ENCODE measurements at places on chromosomes 4 and X. TPM values are rescaled to one million over a fixed set of nuclear protein-coding genes. Genes with fewer than 3 reads are reported as not detected.

NR0B1 gene
- not detected for total RNA-seq

IDUA gene
- 32.8 TPM for total RNA-seq

CENPU gene
- 0.44 TPM for total RNA-seq

TLR7 gene
- total RNA-seq, result 5.5 TPM

THAP6 gene
- 17.3 TPM for total RNA-seq

CYBB gene
- total RNA-seq, result 254 TPM

PCDH7 gene
- 12.9 TPM for total RNA-seq

DNA sequence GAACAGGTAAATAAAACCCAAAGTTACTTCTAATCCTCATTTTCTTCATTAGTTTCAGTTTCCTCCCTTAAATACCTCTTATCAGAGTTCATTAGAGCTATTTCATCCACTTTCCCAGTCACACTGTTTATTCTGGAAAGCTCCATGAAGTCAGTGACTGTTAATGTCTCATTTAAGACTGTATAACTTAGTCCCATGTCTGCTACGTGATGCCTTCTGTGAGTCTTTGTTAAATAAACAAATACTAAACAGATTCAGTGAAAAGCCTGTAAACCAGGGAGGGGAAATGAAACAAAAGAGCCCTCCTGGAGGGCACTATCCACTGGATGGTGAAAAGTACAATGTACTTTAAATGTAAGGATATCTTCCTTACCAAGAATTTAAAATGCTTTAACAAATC lies 24.7 kb downstream of the ACE2 start:
- H3K27ac ChIP-seq, result no peak overlapping the region
- DNase-seq, result no peak
- no peaks in the 10 kb centered on the region for H3K36me3 ChIP-seq
- H3K4me3 ChIP-seq, result no peak overlapping the region

DNA sequence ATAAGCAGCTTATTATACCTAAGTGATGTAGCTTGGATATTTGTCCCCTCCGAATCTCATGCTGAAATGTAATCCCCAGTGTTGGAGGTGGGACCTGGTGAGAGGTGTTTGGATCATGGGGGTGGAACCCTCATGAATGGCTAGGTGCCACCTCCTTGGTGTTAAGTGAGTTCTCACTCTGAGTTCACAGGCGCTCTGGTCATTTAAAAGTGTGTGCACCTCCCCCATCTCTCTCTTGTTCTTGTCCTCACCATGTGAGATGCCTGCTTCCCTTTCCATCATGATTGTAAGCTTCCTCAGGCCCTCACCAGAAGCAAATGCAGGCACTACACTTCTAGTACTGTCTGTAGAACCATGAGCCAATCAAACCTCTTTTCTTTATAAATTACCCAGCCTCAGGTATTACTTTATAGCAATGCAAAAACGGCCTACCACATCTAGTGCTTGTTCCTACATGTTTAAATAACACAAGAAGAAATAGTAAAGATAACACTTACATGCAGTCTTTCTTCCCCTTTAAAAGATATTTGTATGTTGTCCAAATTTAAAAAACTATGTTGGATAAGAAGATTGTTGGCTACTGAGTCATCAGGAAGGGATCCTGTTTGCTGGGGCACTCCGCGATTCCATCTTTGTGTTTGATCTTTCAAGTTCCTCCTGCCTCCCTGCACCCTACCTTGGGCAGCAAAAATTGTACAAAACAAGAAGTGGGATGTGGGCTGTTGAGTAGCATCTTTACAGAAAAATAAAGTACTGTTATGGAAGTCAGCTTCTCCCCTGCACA lies 29.7 kb downstream of the PPP1R2C start:
- H3K36me3 ChIP-seq, result no peaks in the 10 kb centered on the region
- no peak for DNase-seq
- no peak overlapping the region for H3K27ac ChIP-seq
- no peaks in the 10 kb centered on the region for H3K27me3 ChIP-seq
- no peak overlapping the region for H3K4me3 ChIP-seq

- no peaks in the 10 kb centered on the region for H3K4me1 ChIP-seq
- no peaks in the 10 kb centered on the region for H3K27me3 ChIP-seq
- H3K27ac ChIP-seq, result no peak overlapping the region
- H3K36me3 ChIP-seq, result no peaks in the 10 kb centered on the region
- no peak overlapping the region for H3K4me3 ChIP-seq
- DNase-seq, result no peak
Measured at GRCh38 chr4:134132086-134132783, 69.4 kb downstream of the PABPC4L start.

- H3K36me3 ChIP-seq, result no peaks in the 10 kb centered on the region
- no peaks in the 10 kb centered on the region for H3K4me1 ChIP-seq
- H3K27ac ChIP-seq, result no peak overlapping the region
- no peak overlapping the region for H3K4me3 ChIP-seq
Measured at GRCh38 chr4:89069481-89069880, 12.5 kb upstream of the FAM13A start.

DNA sequence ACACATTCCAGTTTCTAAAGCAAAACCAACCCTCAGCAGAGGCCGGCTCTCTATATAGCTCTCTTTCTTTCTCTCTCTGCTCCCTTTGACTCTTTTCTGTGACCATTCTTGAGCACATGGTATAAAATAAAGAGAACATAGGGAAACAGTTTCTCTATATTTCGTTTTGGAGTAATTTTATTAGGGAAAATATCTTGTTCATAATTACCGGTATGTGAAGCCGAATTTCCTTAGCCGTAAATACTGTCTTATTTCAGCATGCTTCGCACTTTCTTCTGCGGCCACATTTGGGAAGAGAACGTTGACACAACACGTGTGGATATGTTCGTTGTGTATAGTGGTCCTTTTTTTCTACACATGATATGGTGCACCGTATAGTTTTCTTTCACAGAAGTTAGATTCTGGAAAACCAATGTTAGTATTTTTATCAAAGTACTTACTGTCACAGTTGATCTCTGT lies 4.9 kb upstream of the LEF1 start:
- peaks cover 22% of the 10 kb centered on the region for H3K27me3 ChIP-seq
- no peak for DNase-seq
- peaks cover 35% of the 10 kb centered on the region for H3K4me1 ChIP-seq
- H3K36me3 ChIP-seq, result no peaks in the 10 kb centered on the region
- H3K27ac ChIP-seq, result no peak overlapping the region

DNA sequence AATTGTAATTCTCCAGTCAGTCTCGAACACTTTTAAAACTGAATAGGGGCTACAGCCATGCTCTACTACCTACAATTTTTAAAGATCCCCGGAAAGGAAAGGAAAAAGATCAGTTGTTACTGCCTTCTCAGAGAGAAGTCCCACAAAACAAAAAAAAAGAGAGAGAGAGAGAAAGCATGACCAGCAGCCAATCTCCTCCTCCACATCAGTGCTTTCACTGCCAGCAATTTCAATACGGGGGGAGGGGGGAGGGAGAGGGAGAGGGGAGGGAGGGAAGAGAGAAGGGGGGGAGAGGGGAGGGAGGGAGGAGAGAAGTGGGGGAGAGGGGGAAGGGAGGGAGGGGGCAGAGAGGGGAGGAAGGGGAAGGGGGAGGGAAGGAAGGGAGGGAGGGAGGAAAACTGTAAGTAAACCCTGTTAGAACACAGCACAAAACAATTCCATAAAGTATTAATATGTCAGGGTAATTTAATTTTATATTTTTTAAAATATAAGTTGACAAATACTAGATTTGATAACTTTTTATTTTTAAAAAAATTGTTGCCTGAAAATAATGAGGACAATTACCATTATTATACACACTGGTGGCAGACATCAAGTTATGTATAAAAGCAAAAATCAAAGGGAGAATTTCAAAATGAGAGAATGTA lies 108.0 kb downstream of the LRBA start:
- no peak overlapping the region for H3K27ac ChIP-seq
- H3K36me3 ChIP-seq, result peaks cover 1% of the 10 kb centered on the region
- H3K4me1 ChIP-seq, result no peaks in the 10 kb centered on the region
- DNase-seq, result no peak

DNA sequence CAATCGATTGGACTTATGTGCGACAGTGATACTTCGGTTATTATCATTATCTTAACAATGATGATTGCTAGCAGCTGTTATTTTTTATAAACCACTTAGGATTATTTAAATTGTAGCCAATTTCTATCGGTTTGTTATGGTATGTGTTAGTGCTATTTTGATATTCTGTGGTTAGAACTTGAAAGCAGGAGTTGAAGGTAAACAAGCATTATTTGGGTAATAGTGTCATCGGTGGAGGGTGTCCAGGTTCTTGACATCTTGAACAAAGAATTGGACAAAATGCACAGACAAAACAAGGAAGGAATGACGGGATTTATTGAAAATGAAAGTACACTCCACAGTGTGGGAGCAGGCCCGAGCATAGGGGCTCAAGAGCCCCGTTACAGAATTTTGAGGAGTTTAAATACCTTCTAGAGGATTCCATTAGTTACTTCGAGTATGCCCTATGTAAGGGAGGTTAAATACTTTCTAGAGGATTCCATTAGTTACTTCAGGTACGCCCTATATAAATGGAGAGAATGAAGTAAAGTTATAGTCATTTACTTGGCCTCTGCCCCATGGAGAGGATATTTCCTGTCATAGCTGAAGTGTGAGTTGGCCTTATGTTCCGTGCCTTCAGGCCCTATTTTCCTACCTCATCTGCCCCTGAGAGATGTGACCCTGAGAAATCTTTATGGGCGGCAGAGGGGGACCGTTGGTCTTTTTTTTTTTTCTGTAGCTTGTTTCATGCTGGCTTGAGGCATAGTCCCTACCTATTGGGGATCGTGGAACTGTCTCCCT lies 13.1 kb downstream of the MOB1B start:
- no peaks in the 10 kb centered on the region for H3K27me3 ChIP-seq
- no peak for DNase-seq
- H3K36me3 ChIP-seq, result no peaks in the 10 kb centered on the region

DNA sequence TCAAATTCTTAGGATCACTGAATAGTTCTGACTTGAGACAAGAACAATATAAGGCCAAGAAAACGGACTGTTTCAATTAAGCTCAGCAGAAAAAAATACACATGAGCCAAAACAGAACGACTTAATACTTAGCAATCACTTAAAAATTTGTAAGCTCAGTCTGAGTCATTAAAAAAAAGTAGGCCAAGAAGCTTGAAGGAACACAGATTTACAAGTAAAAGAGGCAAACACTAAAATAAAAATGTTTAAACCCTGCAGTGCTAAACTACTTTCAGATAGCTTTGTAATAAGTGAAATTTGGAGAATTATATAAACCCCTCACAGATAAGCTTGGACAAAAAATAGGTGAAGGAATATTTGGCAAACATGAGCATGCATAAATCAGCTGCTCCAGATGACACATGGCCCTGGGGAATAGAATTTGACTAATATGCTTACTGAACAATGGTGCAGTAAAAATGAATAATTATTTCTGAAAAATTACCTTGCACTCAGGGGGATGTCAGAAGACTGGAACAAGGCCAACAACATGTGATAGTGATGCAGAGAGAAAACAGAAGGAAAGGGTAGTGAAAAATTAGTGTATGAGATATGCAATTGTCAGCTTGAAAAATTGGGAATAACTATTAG lies 49.6 kb downstream of the LNX1 start:
- H3K4me1 ChIP-seq, result no peaks in the 10 kb centered on the region
- H3K4me3 ChIP-seq, result no peak overlapping the region
- no peaks in the 10 kb centered on the region for H3K27me3 ChIP-seq
- no peak overlapping the region for H3K27ac ChIP-seq

- no peak overlapping the region for H3K4me3 ChIP-seq
- H3K27ac ChIP-seq, result no peak overlapping the region
- H3K27me3 ChIP-seq, result no peaks in the 10 kb centered on the region
- no peak for DNase-seq
- peaks cover 15% of the 10 kb centered on the region for H3K36me3 ChIP-seq
Measured at GRCh38 chr4:113499166-113499565, 262.4 kb downstream of the CAMK2D start.

- no peak overlapping the region for H3K4me3 ChIP-seq
- DNase-seq, result no peak
- no peak overlapping the region for H3K27ac ChIP-seq
- no peaks in the 10 kb centered on the region for H3K27me3 ChIP-seq
Measured at GRCh38 chrX:87425618-87426017, 92.0 kb upstream of the KLHL4 start.

DNA sequence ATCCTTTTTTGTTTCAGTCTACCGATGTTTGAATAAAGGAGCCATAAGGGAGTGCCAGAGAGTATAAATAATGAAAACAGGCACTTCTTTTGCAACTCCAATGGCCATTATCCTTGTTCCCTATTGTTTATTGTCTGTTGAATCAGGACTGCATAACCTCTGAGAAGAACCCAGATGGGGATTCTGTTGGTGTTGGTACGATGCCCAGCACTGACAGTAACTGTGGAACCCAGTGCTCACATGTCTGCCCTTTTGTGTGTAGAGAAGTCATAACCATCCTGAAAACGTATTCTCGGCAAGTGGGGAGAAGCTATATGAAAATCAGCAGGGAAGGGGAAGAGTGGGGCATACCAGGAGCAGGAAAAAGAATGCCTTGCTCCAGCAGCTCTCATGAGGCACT lies 195.1 kb upstream of the EDNRA start:
- no peaks in the 10 kb centered on the region for H3K27me3 ChIP-seq
- no peaks in the 10 kb centered on the region for H3K4me1 ChIP-seq
- H3K27ac ChIP-seq, result no peak overlapping the region
- no peak for DNase-seq
- H3K4me3 ChIP-seq, result no peak overlapping the region
